ENCODE measurements at places on chromosomes 6 and 20.
A peak's percentile ranks its signal among the peaks of the same experiment; 100 is the strongest.

- DNase-seq: no peak
Measured at GRCh38 chr6:133241086-133241900, at the start of gene EYA4. Gene EYA4, plus strand, starts transcription at chr6:133241357. Its CDS starts 33,424 bp downstream, at chr6:133274781.

- DNase-seq: no peak
Measured at GRCh38 chr6:106347219-106347618, 13.3 kb upstream of the CRYBG1 start.

DNA sequence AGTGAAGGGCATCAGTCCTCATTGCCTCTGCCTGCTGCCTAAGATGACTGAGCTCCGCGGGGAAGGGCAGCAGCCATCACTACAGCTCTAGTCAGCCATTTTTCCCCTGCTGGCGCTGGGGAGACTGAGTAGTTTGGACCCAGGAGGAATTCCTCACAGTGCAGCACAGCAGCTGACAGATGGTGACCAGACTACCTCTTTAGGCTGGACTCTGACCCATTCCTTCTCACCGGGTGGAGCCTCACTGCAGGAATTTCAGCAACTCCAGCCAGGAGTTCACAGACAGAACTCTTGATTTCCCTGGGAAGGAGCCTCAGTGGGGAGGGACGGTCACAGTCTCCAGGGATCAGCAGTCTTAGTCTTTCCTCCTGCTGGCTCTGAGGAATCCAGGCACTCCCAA lies 492.0 kb upstream of the MMS22L start:
- no peak for DNase-seq

- peak; percentile 41 for DNase-seq
Measured at GRCh38 chr6:69894578-69895347, 28.4 kb downstream of the COL19A1 start.

DNA sequence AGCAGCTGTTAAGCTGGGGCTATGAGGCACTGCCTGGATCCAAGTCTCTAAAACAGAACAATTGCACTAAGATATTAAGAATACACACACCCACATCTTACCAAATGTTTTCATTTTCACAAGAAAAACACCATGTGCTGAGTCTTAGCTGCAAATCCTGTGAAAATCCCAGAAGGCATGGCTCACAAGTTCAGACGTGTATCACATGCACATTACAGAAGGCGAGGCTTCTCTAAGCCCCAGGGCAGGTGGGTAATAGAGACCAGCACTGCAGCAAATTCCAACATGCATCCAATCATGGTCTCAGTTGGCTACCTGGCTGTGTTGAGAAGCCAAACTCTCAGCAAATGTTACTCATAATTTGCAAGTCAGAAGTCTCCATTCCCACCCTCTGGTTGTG lies 16.2 kb upstream of the CST3 start:
- no peak for DNase-seq

DNA sequence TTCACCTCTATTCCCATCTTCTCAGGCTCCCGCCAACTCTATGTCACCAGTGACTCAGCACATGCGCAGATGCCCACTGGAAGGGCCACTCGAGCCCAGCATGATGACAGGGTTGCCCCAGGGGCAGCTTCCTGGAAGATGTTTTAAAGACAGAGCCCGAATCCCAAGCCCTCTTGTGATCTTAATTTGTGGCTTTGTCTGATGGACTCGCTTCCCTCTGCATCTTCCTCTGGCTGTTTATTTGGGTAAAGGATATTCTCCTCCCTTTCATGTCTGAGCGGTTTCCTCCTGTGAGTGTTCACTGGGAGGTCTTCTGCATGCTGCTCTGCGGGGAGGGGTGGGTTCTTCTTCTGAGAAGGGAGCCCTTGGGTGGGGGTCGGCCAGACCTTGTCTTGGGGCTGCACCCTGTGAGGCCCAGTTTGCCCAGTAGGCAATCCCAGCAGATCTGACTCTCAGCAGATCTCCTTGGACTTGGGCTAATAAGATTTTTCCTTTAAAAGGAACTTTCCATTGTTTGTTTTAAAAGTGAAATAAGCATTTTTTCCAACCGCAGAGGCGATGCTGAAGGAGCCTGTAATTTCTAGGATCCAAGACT lies 401.0 kb downstream of the CDC5L start:
- no peak for DNase-seq
